ENCODE measurements at places on chromosomes 13 and 19.
A peak's percentile ranks its signal among the peaks of the same experiment; 100 is the strongest.

- DNase-seq = no peak
Measured at GRCh38 chr13:51827254-51827653, 17.7 kb downstream of the TMEM272 start.

- DNase-seq = no peak
Measured at GRCh38 chr19:33157906-33158305, 26.0 kb downstream of the WDR88 start.

DNA sequence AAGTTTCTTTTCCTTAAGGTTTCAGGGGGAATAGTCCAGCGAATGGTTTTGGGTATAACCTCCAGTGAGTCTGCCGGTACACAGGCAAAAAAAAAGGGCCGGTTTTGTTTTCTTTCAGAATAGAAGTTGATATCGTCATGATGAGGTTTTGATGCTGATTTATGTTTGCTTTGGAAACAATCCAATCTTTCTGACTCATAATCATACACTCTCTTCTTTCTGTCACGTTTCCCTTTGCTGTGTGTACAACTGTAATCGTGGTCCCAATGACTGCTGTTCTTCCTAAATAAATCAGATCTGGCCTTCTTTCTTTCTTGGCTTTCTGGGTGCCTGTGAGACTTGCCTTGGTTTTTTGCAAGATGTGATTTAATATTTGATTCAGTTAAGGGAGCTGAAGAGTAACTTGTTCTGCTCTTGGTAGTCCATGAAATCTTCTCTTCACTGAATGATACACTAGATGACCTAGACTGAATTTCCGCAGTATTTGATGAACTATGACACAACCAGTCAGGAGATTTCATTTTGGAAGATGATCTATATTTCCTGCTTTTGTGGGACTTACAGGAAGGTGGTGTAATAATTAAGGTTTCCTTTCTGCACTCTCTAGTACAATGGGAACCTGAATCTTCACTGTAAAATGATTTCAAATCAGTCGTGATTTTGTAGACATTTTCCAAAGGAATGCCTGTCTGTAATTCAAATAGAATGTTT is 34.9 kb upstream of the METTL21C start:
- no peak for DNase-seq

GRCh38 chr13:98941536-98941935 is 36.3 kb downstream of the DOCK9 start:
- DNase-seq = no peak

DNA sequence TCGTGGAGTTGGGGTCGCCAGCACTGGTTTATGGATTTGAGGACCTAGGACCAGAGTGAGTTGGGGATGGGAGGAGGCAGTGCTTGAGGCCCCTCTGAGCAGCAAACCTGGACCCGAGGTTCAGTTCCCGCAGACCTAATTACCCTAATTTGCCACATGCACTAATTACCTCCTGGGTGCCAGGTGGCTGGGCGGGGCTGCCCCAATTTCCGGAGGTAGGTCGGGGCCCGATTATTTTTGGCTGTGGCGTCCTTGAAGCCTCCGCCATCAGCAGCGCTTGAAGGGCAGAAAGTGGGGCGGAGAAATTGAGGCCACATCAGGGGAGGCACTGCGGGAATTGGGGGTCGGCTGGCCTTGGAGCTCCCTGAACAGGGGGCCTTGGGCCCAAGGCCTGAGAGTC is 5.9 kb upstream of the HOMER3 start:
- no peak for DNase-seq

GRCh38 chr13:105116966-105117365 is 1418.5 kb downstream of the EFNB2 start:
- DNase-seq = no peak

GRCh38 chr13:112213467-112214255 is 146.7 kb downstream of the SOX1 start:
- no peak for DNase-seq

DNA sequence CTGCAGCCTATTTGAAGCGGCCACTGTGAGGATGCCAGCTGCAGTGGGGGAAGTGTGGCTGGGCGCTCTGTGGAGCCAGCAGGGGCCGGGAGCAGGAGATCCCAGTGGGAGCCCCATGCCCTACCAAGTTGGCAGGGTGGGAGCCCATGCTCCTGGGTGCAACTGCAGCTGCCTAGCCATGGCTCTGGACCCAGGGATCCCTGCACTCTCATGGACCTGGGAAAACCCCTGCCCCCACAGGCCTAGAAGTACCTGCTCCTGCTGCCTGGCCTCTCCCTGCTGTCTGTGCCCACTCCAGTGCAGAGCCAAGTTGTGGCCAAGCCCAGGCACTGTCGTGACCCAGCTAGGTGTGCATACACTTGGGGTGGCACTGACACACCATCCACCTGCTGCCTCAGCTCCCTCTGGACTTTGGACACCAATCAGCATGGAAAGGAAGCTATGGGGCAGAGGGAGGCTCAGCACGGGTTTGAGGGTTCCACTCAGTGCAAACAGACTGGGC is 20.9 kb downstream of the LIG4 start:
- no peak for DNase-seq

GRCh38 chr19:585551-586110 is 4.0 kb upstream of the HCN2 start:
- DNase-seq = no peak

GRCh38 chr13:47845981-47846380 is 155.1 kb downstream of the SUCLA2 start:
- DNase-seq = no peak

DNA sequence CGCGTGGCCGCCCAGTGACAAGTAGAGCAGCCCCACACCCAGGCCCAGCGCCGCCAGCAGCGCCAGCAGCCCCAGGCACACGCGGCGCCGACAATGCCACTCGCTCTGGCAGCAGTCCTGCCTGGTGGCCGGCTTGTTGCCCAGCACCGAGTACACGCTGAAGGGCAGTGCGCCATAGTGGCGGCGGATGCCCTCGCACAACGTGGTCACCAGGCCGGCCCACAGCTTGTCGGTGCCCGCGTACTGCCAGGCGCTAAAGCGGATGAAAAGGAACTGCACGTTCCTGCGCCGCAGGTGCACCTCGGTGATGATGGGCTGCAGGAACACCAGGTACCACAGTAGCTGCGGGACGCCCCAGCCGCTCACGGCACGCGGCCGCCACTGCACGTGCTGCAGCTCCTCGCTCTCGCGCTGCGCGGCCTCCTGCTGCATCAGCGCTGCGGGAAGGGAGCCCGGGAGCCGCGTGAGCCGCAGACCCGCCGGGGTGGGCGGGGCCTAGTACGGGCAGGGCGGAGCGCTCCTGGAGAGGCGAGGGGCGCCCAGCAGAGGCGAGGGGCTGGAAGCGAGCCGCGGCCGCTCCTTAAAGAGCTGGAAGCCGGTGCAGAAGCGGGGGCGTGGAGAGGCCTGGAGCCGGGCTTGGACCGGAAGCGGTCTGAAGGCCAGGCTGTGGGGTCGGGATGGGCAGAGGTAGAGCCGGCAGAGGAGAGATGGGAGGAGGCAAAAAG is 7.3 kb downstream of the NKPD1 start:
- peak; percentile 70 for DNase-seq

DNA sequence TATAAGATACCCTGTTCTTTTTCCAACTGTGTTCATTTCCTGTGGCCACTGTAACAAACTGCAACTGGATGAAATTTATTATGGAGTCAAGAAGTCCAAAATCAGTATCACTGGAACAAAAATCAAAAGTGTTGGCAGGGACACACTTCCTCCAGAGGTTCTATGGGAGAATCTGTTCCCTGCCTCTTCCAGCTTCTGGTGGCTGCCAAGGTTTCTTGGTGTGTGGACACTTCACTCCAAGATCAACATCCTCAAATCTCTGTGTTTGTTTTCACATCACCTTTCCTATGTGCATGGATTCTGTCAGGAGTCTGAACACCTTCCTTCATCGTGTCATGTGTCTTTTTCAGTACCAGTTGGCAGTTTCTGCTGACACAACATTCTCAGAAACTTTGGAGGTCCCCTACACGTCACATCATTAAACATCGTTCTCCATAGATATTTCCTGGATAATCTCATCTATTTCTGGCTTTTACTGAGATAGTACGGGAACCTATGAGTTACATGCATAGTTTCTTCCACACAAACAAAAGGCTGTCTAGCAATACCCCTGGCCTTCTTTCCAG is 15.2 kb upstream of the EFNB2 start:
- DNase-seq = no peak

DNA sequence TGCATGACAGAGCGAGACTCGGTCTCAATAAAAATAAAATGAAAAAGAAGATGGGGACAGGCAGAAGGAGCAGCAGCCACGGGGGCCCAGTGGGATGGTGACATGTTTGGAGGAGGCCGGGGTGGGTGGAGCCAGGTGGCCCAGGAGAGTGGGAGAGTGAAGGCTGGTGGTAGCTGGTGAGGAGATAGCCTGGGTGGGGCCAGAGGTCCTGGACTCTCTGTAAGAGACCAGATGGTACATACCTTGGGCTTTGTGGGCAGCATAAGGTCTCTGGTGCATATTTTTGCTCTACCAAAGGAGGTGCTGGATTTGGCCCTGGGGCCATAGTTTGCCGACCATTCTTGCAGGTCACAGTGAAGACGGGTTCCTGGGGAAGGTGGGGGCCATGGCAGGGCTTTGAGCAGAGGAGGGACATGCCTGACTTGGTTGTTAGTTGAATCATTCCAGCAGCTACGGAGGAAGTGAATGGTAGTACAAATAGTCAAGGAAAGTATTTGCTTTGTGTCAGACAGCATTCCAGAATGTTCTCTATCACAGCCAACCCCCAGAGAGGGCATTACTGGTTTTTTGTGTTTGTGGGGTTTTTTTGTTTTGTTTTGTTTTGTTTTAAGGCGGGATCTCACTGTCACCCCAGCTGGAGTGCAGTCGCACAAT is 69.1 kb downstream of the ARHGEF18 start:
- DNase-seq = no peak

DNA sequence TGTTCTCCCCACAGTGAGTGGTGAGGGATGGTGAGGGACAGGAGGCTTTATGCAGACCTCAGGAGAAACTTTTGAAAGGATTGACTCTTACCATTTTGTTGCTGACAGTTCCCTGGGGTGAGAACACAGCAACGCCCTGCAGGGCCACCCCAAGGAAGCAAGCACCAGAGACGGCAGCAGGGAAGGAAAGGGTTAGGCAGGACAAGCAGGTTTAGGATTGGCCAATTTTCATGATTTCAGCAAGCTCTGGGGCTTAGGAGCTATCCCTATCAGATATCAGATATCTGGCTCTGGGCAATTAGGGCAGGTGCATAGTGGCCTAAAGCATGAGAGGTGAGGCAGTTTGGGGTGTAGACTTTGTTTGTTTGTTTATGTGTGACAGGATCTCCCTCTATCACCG is 87.0 kb upstream of the LSM14A start:
- DNase-seq = no peak

GRCh38 chr19:42198676-42199439 is 18.6 kb downstream of the DEDD2 start:
- DNase-seq = no peak

- no peak for DNase-seq
Measured at GRCh38 chr19:48907671-48908070, 7.6 kb downstream of the NUCB1 start.

GRCh38 chr13:79935121-79935520 is 405.8 kb downstream of the SPRY2 start:
- DNase-seq = no peak
